Stimulated activated CD8-positive, alpha-beta memory T cell treated with anti-CD3 and anti-CD28 coated beads, Interleukin-2, amount 100 ng/mL, for 1 hour (primary cell): ENCODE measurements at places on chromosomes 7 and 10.

GRCh38 chr7:78427209-78427608 is 628.6 kb downstream of the PHTF2 start:
- no peak for DNase-seq

DNA sequence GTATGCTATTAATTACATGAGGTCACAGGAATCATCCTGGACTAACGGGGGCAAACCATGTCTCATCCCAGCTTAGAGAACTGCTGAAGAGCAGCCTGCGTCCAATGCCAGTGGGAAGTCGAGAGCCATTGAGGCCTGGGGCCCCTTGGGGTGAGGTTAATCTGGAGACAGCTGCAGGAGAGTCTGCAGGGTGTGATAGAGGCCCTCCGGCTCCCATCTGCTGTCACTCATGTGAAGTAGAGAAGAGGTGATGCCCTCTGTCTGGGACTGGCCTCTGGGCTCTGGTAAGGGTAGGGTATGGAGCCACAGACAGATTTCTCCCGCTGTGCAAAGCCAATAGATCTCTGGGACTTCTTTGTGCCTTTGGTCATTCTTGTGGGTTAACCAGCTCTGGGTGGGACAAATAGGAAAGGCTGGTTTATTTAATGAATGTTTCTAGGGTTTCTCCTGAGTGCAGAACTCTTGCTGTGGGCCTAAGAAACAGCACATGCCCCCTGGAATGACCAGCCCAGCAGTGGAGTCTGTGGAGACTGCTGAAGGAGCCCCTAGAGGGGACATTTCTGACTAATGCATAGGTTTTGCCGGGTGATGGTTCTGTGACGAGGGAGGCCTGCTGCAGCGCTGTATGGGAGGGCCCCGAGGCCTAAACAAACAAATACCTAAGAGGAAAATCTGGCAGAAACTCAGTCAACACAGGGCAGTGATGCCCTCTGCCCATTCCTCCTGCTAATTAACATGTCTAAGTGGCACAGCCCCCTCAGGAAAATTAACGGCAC is 34.5 kb downstream of the CRHR2 start:
- DNase-seq: no peak

- no peak for DNase-seq
Observed at GRCh38 chr10:107728807-107729206, 564.3 kb upstream of the SORCS1 start.

- DNase-seq: no peak
Observed at GRCh38 chr10:121405549-121405948, 192.7 kb downstream of the FGFR2 start.

DNA sequence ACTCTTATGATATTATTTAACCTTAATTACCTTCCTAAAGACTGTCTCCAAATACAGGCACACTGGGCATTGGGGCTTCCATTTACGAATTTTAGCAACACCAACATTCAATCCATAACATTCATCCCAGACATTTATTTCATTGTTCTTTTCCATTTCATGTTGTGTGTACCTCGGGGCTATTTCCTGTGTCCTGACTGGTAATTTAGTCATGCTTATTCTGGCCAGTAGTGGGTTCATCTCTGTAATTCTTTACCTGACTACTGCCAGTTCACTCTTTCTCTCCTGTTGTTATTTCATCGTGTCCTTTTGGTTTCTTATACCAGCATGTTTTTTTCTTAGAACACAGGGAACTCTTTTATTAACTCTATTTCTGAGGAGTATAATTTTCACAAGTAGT is 225.7 kb downstream of the PLXDC2 start:
- no peak for DNase-seq

DNA sequence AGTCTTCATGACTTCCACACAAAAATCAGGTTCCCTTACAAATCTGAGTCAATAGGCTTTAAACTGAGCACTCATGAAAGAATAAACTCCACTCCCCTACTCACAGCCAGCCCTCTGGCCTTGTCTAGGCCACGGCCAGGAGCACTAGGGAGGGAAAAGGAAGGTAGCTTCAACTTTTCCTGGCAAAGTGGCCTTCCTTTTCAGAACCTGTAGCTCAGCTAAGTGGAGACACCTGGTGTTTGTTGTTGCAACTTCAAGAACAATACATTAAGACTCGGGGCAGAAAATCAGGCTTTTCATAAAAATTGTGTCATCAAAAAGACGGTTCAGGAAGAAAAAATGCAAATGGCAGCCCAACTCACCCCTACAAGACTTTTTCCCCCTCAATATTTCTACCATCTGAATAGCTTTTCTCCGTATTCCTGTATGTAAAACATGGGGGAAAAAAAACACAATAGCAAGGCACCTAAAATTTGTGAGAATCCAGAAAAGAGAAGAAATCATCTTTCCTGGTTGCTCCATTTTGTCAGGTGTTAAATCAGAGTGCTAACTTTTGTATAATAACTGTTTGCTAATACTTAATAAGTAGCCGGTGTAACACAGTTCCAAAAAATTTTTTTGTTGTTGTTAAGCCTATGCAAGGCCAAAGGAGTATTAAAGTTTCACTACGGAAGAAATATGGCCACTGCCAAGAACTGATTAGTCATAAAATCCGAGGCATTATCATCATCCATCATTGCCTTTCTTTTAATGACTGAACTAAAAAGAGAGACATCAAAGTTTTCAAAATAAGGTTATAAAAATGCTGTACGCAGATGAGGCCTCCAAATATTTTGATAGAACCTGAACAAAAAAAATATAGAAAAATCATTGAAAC is 66.2 kb upstream of the ARID5B start:
- no peak for DNase-seq

- no peak for DNase-seq
Observed at GRCh38 chr10:67837541-67838314, at the start of gene DNAJC12. Gene DNAJC12 (minus strand): TSS chr10:67838188. CDS start chr10:67838011, 177 bp downstream.

- DNase-seq: no peak
Observed at GRCh38 chr7:158811461-158811860, 17.8 kb downstream of the ESYT2 start.

DNA sequence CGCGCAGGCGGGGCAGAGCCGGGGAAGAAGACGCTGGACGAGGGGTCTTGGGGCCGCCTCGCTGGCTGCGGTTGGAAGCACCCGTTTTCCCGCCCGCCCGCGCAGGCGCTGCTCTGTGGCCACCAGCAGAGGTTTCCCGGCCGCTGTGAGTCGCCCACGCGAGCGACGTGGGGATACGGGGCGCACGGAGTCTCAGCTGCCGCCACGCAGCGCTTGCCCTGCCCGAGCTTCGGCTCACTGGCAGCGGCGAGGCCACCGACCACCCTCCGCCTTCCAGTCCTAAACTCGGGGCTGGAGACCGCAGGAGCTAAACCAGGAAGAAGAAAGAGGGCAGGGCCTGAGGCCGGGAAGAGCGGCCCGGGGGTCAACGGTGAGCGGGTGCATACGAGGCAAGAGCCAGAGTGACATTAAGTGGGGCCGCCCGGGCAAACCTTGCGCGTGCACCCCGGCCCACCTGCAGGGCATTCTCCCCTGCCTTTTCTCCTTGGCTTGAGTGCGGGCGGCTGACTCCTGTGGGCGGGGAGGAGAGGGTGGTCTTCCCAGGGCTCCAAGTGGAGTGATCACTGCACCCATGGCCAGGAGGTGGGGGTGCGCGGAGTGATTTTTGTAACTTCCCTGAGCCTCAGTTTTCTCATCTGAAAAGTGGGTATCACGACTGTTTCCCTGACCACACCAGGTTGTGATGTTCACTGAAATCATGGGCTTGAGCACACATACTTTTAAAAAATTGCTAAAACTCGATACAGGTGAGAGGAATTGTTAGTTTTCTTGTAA is 7.1 kb upstream of the EMX2 start:
- DNase-seq: no peak

DNA sequence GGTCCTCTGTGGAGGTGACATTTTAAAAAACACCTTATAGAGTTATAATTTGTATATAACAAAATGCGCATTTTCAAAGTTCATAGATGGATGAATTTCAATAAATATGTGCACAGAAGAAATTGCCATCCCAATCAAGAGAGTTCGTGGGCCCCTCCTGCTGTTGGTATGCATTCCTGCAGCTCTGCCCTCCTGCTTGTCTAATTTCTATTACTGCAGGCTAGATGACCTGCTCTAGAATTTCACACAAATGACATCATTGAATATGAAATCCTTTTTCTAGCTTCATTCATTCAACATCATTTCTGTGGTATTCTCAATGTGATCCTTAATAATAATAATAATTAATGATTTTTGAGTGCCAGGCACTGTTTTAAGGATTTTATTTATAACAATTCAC is 348.2 kb downstream of the SDK1 start:
- no peak for DNase-seq

DNA sequence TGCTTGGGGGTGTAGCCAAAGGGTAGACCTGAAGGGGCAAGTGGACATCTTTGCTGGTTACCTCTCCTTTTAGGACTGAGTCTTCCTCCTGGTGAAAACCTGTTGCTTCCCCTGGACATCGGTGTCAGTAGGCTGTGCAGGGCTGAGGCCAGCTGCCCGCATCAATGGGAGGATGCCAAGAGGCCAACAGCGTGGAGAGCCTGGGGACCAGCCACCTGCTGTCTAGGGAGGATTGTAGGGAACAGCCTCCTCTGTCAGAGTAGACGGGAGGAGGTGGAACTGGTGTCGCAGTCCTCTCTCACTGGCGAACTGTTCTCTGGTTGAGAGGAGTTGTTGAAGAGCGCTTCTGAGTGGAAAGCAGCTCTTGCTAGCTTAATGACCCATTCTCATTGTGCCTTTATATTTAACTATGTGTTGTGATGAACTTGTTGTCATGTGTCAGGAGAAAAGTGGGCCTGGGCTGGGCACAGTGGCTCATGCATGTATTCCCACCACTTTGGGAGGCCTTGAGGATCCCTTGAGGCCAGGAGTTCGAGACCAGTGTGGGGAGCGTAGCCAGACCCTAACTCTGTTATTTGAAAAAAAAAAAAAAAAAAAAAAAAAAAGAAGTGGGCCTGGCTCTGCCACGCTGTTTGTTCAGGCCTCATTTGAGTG is 1.8 kb downstream of the SUFU start:
- DNase-seq: no peak

GRCh38 chr10:31399631-31400030 is 80.6 kb downstream of the ZEB1 start:
- no peak for DNase-seq

DNA sequence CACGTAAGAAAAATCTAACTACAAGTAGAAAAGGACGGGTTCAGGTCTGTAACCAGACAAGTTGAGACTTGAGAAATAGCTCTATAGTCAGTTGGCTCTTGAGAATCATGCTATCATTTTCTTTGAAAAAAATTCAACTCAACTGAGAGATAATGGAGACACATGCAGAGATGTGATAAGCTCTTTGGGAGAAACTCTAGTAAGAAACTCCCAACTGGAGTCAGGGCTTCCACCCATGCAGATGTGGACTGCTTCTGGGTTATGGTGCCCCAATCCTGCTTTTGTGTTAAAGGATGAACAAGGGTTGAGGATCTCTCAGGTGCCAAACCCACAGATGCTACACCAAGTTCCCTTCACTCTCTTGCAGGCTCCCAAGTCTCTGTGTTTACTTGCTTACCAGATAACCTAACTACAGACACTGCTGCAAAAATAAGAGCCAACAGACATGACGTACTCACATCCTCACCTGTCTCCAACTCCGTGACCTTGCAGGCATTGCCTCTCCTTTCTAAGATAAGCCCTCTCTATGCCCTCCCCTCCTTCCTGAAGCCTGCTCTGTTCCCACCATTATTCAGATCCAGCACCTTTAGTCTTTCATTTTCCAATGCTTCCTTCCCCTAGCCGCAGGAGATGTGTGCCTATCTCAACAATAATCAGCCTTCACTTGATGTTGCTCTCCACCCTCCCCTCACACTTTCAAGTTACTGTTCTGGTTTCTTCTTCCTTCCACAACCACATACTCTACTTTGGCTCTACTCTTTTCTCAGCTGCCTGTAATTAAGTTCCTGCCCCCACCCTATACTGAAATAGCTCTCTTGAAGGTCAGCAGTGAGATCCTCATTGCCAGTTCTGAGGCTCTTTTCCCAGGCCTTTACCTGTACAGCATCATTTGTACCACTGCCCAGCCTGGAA is 130.0 kb downstream of the ICA1 start:
- DNase-seq: no peak

GRCh38 chr10:42917821-42918220 is 135.2 kb downstream of the BMS1 start:
- no peak for DNase-seq

- DNase-seq: no peak
Observed at GRCh38 chr10:132703419-132704007, 82.4 kb downstream of the NKX6-2 start.

- no peak for DNase-seq
Observed at GRCh38 chr7:33845991-33846509, 59.3 kb upstream of the BMPER start.

GRCh38 chr7:99782012-99782953 is 1.7 kb downstream of the CYP3A4 start:
- no peak for DNase-seq

GRCh38 chr10:117541909-117542705 is 439 bp upstream of the EMX2 start:
- DNase-seq: no peak

DNA sequence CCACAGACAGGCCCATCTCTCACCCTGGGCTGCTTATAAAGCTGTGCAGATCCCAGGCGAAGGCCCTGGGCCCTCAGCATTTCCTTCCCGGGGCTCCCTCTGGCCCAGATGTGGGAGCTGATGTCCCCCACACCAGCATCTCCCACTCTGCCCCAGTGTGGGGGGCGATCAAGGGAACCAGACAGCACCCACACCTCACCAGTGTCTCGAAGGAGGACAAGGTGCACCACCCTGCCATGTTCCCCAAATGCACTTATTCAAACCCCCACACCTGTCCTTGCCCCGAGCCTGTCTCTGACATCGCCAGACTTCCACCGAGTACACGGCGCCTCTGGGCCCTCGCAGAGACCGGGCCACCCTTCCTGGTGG is 19.6 kb downstream of the DPYSL4 start:
- no peak for DNase-seq

GRCh38 chr10:3173171-3173878 is 743 bp upstream of the PITRM1 start:
- DNase-seq: no peak

- no peak for DNase-seq
Observed at GRCh38 chr7:151803841-151804240, 73.1 kb downstream of the PRKAG2 start.

DNA sequence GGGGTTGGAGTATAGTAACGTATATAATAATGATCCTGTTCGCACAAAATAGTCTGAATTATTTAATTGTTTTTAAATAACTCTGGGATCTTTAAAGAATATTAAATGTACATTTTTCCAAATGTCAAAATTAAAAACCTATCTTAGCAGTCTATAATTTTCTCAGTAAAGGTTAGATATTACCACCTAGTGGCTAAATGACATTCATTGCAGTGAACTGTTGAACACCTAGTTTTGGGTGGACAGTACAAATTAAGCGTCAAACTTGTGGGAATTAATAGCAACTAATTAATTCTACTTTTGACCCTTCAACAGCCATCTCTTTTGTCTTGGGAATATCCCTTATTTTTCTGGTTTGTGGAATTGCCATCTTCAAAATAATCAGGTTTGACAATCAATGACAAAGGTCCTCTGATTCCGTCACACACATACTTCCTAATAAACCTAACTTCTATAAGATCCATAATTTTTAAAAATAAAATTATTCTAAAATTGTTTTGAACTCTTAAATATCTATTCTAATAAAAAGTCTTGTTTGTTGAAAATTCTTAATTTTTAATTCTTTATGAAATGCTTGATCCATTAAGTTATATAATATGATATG is 165.7 kb downstream of the SEMA3D start:
- no peak for DNase-seq
